ENCODE measurements at places on chromosomes 1 and 21.

DNA sequence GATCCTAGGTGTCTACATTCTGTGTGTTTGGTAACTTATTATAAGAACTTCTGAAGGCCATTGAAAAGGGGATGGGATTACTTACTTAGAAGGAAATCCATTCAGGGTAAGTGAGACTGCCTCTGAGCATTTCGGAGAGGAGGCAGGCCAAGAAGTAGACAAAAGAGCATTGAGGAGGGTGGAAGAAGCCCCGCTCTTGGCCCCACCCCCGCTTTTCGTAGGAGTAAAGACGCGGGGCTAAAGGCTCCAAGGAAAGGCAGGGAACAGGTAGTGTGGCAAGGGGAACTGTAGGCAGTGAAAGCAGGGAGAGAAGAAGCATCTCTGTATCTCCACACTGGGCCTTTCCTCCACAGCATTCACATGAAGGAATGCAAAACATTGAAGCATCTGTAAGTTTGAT, 51.8 kb upstream of the GRIK1 start:
- peak; percentile 32 for DNase-seq

GRCh38 chr1:6460301-6461050, 5.5 kb downstream of the TNFRSF25 start:
- DNase-seq = peak; percentile 91

GRCh38 chr1:24411963-24412362, 1.6 kb downstream of the STPG1 start:
- DNase-seq = no peak

DNA sequence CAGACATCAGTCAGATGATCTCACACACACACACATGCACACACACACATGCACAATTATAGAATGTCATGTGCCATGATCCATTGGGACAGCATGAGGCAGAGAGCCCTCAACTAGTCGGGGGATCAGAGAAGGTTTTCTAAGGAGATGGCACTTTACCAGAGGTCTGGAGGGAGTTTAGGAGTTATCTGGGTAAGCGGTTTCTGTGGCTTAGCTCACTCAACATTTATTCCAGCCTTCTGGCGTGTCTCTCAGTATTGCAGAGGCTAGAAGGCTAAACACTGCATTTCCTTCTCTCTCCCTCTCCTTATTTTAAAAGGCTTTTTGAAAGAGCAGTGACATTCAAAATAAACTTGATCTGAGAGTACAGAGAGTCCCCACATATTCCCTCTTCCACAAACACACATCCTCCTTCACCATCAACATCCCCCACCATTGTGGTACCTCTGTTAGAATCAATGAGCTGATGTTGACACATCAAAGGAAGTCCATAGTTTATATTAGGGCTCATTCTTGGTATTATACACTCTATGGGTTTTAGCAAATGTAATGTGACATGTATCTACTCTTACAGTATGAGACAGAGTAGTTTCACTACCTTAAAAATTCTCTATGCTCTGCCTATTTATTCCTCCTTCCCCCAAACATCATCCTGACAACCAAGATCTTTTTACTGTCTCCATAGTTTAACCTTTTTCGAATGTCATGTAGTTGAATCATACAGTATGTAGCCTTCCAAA, 9.0 kb upstream of the PLA2G2A start:
- no peak for DNase-seq

GRCh38 chr21:39097335-39097861, 85.9 kb downstream of the PSMG1 start:
- no peak for DNase-seq

GRCh38 chr1:55474168-55474786, 259.1 kb upstream of the USP24 start:
- no peak for DNase-seq

Data from H7 (cell line).